ENCODE measurements at places on chromosomes 13 and 19.

DNA sequence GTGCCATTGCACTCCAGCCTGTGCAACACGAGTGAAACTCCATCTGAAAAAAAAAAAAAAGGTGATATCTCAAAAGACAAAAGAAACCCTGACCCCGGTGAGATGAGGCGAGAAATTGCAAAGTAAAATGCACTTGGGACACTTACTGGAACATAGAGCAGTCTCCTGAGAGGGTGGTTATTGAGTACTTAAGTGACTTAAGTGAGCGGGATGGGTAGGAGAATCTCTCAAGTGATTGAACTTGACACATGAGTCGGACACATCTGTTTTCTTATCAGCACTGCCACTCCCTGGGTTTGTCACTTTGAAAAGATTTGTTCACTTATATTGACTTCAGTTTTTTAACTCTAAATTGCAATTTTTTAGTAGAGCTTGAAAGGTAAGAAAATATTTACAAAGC, 2.8 kb downstream of the ZNF429 start:
- no peak for DNase-seq

DNA sequence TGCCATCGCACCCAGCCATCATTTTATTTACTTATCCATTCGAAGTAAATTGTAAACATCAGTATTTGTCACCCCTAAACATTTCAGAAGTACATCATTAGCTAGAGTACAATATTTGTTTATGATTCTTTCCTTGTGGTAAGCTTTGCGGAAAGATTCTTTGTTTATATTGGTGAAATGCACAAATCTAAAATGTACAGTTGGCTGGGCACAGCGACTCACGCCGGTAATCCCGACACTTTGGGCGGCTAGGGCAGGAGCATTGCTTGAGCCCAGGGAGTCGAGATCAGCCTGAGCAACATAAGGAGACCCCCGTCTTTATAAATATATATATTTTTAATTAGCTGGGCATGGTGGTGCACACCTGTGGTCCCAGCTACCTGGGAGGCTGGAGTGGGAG, 10.1 kb downstream of the LGALS7B start:
- DNase-seq, result no peak

DNA sequence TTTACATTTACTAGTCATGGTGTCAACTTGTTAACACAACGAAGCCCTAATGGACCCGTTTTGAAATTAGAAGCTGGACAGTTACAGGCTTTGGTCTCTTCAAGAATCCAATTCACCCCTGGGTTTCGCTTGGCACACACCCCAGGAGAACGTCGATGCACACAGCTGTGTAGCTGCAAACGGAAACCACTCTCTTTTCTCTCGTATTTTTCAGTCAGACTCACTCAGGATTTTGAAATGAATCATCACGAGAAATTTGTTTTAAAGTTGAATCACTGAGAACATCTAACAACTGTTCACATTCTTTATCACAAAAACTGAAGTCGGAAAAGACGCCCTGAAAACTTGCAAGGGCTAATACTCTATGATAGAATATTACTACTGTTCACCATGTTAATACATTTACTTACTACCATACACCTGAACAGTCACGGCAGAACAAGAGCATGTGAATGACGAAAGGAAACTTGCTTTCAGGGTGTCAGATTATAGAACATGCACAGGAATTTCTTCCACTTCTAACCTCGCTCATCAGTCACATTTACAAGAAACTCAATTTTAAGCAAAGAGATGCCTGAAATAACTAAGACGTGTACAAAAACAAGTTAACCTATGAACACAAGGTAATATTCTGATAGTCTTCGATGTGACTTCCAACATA, 4.7 kb downstream of the PNMA8A start:
- peak; percentile 76 for DNase-seq

DNA sequence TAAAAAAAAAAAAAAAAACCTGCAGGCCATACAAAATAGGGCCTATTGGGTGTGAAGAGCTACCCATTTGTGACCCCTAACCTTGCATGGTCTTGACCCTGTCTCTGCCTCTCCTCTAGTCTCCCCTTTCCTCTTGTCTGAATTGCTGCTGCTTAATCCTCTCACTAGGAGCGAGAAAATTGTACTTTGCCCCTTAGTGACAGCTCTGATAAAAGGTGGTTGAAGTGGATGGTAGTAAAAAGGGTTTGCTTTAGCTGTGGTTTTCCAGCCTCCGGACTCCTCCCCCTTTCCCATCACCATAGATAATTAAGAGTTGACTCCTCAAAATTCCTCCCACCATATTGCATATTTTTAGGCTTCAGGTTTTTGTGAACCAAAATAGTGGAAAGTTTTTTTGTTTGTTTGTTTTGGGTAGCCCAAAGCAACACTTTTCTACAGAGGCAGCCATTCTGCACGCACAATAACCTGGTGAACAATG, 23.5 kb downstream of the ACTN4 start:
- no peak for DNase-seq

- DNase-seq, result peak; percentile 20
These were observed 736.9 kb upstream of the PCDH9 start for GRCh38 chr13:67967031-67967430.

- no peak for DNase-seq
These were observed 32.9 kb downstream of the ZNF701 start for GRCh38 chr19:52602941-52603340.

DNA sequence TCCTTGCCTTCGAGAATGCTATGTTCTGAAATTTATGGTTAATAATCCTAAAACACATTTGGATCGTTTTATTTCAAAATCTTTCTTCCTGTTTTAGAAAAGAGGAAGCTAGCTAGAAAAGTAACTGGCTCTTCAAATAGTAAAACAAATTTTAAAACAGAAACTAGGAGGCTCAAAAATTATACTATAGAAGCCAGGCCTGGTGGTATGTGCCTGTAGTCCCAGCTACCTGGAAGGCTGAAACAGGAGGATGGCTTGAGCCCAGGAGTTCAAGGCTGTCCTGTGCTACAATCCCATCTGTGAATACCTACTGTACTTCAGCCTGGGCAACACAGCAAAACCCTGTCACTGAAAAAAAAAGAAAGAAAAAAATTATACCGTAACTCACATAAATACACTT, 57.9 kb downstream of the ELF1 start:
- DNase-seq, result no peak

DNA sequence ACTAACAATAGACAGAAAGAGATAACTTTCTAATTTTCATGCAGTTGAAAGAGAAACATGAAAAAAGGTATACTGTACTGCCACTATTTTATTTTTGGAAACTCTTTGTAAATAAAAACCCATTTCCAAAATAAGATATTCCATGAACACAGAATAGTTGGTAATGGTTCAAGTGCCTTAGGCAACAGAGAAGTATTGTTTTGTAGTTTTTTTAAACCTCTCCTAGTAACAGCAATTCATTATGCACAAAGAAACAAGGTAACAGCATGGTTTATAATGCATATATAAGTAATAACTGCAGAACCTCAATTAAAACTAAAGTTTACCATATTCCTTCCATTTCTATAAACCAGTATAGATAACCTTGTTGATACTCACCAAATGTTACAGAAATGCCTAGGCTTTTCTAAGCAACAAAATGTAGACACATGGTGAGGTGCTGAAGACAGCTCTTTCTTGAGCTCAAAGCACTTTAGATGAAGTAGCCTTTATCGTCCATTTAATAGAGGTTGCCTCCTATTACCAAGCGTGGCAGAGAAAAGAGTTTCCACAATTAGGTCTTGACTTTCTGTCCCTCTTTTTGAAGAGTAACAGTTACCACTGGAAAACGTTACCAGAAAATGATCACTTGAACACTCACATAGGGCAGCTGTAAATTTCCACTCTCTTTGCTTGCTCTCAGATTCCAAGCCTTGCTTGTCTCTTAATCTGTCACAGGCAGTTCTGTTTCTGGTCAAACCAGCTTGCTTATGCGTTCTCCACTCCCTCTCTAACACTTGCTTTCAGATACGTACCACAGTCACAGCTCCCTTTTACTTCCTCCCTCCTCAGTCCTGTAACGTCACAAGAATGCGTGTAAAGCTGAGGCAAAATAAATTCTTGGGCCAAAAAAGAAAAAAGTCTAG, 42.9 kb downstream of the CAB39L start:
- DNase-seq, result no peak

DNA sequence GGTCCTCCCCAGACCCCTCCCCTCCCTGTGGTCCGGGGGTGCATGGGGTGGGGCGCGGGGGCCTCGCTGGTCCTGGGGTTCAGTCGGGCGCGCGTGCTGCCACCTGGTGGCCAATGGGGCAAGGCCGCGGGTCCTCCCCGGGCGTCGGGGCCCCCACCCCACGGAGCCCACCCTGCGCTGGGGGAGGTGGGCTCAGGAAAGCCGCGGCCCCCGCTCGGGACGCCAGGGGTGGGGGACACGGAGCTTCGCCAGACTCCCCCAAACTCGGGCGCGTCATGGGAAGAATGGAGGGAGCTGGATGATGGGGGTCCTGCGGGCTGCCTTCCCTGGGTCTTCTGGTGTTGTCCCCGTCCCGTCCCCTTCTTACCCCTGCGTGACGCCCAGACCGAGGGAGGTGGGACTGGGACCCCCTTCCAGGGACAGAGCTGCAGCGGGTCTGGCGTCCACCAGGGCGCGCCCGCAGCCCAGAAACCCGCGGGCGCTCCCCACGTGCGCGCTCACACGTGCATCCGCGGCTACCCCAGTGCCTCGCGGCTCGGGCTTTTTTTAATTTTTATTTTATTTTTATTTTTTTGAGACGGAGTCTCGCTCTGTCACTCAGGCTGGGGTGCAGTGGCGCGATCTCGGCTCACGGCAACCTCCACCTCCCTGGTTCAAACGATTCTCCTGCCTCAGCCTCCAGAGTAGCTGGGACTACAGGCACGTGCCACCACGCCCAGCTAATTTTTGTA, 19.8 kb upstream of the TCF3 start:
- no peak for DNase-seq

DNA sequence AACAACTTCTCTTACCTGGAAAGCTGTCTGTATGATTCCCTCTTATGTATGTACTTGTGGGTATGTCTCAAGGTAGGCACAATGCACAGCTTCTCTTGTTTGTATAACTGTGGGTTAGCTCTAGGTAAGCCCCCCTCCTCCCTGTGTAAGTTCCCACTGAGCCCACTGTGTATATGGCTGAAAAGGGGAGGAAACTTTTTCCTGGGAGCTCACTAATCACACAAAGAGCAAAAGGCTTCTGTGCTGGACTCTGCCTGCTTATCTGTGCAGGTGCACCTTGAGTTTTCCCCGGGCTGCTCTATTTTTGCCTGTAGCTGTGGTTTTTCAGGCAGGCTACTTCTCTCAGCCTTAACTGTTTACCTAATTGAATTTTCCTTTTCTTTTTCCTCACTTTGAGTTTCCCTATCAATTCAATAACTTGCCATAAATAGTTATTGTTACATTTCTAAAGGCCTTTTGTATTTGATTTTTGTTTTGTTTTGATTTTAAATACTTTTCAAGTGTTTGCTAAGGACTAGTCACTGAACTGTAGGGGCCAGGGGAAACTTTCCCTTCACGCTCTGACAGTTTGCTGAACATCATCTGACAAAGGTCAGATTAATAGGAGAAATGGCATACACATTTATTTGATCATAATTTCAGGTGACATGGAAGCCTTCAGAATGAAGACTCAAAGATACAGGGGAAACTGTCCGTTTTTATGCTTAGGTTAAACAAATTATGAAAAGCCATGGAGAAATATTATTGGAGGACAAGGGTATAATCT, 423.5 kb upstream of the ATXN8OS start:
- no peak for DNase-seq

- no peak for DNase-seq
These were observed 757 bp upstream of the LMNB2 start for GRCh38 chr19:2457394-2458037.

DNA sequence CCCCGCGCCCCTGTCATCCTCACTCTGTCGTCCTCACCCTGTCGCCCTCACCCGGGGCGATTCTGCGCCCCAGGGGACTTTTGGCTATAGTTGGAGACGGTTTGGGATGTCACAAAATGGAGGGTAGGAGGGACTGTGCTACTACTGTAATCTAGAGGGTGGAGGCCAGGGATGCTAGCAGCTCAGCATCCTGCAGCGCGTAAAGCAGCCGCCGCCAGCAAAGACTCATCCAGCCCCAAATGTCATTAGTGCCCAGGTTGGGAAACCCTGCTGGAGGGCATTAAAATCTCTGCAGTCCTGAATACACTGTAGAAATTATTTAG, 362 bp downstream of the ZNF557 start:
- DNase-seq, result no peak

- DNase-seq, result no peak
These were observed 5.8 kb upstream of the CYP2S1 start for GRCh38 chr19:41186971-41187883.

DNA sequence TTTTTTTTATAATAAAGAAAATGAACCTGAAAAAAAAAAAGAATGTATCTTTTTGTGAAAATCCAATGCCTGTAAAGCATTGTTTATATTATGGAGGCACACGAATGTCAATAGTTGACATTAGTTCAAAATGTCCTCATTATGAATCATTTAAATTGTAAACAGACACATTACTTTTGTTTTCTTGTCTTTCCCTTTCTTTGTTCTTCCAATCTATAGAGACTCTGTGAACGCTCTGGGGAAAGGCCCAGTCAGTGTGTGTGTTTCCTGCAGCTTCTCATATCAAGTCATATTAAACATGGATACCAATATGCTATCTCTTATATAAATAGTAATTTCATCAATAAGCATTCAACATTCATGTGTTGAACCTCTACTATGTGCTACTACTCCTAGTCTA, 193.1 kb downstream of the KCTD12 start:
- DNase-seq, result no peak

DNA sequence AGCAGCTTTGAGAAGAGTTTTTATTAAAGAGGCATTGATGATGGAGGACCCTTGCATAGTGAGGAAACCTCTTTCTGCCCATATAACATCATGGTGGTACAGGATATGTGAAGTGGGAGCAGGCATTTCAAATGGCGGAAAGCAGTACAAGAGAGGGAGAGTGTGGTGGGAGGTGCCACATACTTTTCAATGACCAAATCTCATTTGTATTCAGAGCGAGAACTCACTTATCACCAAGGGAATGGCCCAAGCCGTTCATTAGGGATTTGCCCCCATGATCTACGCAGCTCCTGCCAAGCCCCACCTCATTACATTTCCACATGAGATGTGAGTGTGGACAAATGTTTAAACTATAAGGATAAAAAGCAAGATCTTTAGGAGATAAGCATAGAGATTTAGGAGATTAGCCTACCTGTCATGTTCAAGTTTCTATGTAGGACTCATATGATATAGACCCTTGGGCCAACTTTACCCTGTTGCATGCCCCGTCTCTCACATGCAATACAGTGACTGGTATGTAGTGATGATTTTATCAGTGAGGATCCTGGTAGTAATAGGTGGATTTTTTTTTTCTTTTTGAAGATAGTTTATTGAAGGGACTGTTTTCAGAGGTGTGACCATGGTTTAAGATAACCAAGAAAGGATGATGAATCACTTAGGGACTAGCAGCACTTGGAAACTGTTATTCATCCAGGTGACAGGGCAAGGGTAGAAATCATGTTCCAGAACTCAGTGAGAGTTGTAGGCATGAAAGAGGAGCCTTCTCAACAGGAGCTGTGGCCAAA, 38.3 kb downstream of the DNAJC15 start:
- DNase-seq, result no peak

All from fibroblast of skin of left quadriceps (primary cell).